CMK (cell line): ENCODE measurements at places on chromosomes 16 and 17.

DNA sequence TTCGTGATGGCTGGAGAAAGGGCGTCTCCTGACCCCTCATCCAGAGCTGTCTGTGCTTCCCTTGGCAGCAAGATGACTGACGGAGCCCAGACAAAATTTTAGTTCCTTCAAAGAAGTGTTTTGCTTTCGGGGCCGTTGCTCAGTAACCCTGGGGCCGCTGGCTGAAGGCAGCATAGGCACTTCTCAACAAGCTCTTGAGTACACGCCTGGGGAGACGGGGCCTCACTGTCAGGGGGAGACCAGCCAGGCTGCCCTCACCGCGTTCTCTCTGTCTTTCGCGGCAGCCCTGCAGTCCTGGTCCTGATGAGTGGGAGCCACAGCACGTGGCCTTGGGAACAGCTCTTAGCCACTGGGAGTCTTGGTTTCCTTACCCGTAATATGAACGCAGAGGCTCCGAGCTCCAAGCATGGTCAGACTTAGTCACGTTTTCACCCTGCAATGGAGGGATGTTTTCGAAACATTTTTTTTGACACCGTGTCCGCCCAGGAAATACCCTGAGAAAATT is 86.0 kb downstream of the IRF8 start:
- no peak for DNase-seq

DNA sequence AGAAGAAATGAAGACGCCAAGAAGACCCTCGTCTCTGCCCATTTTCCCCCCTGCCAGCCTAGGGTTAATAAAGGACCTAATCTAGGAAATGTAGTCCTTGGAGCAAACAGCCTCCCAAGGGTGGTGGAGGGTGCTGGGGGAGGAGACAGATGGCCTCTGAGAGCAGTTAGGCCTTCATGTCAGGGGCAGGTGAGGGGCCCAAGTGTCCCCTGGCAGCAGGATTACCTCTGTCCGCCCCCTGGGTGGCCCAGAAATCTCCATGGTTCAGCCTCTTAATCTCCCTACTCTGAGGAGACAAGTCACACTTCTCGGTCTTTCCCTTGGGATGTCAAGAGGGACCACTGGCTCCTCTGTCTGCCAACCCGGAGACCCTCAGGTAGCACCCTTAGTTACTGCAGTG is 365.4 kb upstream of the TNRC6C start:
- no peak for DNase-seq

DNA sequence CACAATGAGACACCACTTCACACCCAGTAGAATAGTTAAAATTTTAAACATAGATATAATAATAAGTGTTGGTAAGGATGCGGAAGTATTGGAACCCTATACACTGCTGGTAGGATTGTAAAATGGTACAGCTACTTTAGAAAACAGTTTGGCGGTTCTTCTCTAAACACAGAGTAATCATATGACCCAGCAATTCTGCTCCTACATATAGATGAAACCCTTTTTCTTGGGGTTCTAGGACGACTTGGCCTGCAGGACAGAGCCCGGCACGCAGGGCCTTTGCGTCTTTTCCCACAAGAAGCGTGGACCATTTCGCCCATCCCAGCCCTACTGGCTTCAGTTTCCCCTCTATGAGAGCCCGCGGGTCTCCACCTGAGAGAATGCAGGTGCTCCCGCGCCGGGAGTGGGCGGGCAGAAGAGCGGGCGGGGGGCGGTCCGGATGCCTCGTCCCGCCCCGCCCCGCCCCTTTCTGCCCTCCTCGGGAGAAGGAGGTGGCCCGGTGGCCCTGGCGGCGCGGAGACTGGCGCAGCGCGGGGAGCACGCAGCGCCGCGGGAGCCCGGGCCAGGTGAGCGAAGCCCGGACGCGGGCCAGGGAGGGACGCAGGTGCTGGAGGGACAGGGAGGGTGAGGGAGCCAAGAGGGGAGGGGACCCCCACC is at the start of gene SDR42E2:
Gene SDR42E2, plus strand, starts transcription at position 508 of the 657 bp plus-strand sequence. CDS start 3,077 bp downstream, outside the sequence.
- no peak for DNase-seq

DNA sequence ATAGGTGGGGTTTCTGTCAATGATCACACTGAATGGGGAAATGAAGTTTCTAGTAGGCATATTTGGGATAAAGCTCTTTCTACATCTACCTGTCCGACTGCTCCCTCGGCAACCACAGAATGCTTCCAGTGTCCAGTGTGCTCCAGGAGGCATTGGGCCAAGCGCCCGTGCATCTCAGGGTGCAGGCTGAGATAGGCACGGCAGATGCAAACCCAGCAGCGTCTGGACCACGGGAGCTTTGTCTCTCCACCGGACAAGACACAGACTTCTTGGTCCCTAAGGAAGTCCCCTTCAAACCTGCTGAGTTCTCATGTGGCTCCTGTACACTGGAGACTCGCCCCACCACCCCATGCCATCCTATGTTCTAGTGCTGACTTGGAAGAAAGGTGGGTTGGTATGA is 202.8 kb downstream of the RPTOR start:
- DNase-seq: no peak

DNA sequence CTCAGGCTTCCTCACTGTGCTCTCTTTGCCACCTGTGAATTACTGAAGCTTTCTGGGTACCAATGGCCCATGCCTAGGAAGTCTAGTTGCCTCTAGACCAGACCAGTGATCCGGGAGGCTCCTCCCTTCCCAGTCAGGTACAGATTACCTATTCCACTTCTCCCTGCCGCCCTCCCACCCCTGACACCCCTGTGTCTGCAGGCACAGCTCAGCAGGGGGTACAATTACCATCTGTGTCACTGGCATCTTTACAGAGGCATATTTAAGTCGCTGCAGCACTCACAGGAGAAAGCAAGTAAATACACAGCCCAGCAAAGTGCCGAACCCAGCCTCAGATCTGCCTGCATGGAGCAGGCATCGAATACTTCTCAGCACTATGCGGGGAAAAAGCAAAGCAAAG is 5.3 kb upstream of the WSCD1 start:
- no peak for DNase-seq

DNA sequence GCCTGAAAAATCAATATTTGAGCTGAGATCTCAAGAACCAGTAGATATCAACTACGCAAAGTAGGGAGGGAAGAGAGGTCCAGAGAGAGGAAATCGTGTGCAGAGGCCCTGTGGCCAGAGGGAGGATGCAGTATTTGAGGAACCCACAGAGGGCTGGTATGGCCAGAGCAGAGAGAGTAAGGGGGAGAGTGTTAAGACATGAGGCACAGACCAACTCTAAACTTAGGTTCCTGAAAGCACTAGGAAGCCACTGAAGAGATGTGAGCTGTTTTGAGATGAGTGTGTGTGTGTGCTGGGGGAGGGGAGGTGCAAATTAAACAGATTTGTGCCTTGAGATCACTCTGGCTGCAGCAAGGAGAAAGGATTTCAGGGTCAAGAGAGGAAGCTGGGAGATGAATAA is 10.9 kb downstream of the SLC13A2 start:
- no peak for DNase-seq

DNA sequence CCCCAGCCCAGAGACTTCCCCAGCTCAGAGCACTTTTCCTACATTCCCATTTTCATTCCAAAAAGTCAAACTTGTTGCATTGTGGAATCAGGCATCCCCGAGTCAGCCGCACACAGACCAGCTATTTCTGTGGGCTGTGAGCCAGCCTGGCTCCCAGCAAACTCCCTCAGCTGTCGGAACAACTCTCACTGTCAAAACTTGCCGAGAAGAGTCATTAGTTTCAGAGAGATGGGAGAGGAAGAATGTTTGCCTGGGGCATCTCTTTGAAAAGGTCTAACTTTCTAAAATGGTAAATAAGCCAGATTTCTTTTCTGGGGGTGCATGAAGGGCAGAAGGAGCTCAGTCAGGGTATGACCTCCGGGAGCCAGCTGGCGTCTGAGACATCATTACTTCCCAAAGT is 280.0 kb downstream of the TMEM114 start:
- no peak for DNase-seq

DNA sequence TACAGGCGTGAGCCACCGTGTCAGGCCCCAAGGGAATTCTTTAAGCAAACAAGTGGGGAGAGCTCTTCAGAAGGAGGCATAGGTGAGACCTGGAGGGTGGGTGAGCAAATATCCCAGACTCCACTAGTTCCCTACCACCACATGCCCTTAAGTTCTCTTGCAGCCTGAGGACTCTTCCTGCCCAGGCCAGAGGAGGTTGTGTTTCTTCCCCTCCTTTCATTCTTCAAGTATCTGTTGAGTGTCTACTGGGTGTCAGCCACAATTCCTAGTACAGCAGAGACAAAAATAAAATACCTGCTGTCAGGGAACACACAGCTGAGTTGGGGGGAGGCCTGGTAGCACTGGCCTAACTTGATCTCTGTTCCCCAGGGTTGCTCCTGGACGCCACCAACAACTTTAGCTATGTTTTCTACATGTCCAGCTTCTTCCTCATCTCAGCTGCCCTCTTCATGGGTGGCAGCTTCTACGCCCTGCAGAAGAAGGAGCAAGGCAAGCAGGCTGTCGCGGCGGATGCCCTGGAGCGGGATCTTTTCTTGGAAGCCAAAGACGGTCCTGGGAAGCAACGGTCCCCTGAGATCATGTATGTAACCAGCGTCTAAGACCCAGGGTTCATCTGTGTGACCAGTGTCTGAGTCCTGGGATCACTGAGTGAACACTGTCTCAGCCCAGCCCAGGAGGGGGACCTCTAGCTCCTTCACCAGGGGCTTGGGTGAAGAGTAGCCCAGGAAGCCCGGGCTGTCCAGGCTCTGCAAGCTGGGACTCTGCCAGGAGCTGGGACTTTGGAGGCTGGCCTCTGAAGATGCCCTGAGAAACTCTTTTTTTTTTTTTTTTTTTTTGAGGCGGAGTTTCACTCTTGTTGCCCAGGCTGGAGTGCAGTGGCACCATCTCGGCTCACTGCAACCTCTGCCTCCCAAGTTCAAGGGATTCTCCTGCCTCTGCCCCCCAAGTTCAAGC is 5.9 kb upstream of the ARMC7 start:
- DNase-seq: no peak

GRCh38 chr16:68375801-68376536 is 65.2 kb downstream of the PRMT7 start:
- DNase-seq: no peak

DNA sequence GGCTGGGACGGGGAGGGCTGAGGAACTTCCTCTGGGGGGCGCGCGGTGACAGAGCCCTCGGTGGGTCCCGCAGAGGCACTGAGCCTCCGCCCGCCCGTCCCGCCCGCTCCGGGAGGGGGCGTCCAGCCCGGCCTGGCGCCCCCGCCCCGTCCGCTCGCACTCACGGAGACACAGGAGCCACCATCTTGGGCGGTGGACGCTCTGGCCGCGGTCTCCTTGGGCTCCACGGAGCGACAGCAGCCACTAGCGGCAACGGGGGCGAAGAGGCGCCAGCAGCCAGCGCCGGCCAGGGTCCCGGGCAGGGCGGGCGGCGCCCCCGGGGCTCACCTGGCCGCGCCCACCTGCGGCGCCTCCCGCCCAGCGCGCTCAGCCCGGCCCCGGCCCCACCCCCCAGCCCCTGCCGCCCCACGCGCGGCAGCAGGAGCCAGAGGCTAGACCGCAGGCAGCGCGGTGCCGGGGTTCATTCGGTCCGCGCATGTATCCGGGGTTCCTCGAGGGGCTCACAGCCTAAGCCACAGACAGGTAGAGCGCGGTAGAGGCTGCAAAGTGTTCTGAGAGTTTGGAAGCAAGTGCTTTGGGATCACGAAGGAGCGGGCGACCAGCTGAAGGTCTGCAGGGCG is at the start of gene C17orf113:
Gene C17orf113, minus strand, starts transcription at position 209 of the 620 bp plus-strand sequence. CDS start 7,225 bp downstream, outside the sequence.
- peak; percentile 47 for DNase-seq

GRCh38 chr17:27807567-27808470 is 7.5 kb upstream of the NOS2 start:
- no peak for DNase-seq

- no peak for DNase-seq
Measured at GRCh38 chr17:19541445-19541844, 7.8 kb downstream of the SLC47A1 start.

DNA sequence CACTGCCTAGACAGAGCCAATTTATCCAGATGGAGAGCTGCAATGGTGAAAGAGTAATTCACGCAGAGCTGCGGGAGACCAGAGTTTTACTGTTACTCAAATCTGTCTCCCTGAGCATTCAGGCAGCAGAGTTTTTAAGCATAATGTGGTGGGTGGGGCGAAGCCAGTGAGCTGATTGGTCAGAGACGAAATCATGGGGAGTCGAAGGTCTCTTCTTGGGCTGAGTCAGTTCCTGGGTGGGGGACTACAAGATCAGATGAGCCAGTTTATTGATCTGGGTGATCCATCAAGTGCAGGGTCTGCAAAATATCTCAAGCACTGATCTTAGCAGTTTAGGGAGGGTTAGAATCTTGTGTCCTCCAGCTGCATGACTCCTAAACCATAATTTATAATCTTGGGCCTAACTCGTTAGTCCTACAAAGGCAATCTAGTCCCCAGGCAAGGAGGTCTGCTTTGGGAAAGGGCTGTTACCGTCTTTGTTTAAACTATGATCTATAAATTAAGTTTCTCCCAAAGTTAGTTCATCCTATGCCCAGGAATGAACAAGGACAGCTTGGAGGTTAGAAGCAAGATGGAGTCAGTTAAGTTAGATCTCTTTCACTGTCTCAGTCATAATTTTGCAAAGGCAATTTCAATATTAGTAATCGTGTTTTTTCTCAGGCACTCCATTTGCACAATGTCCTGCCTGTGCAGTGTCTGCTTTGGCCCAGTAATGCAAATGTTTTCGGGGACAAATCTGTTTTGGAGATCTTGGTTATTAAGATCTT is 27.0 kb downstream of the PIGL start:
- DNase-seq: no peak

- DNase-seq: no peak
Measured at GRCh38 chr17:31200287-31200686, 96.8 kb downstream of the OMG start.

DNA sequence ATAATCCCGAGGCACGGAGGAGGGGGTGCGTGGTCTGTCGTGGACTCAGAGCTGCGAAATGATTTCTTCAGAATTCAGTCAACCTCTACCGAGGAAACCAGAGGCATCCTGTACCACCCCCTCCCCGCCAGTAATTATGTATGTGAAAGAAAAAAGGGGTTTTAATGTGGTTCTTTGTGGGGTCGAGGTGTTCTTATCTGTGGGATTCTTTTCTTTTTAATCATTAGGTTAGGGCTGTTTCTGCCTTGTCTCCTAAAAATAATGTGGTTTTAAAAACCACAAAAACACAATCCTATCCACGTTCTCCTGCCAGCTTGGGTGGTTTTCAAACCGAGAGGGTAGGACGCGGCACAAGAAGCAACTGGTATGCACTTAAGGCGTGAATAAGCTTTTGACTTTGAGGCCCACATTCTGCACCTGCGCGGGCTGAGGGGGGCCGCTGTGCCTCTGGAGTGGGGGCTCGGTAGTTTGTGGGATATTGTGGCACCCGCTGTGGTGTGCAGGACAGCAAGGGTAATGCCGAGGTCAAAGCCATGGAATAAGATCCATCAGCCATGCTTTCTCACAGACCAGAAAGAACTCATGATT is 1.0 kb downstream of the SLC47A1 start:
- no peak for DNase-seq
